ACHN (cell line): ENCODE measurements at places on chromosomes 7 and 10.
A peak's percentile ranks its signal among the peaks of the same experiment; 100 is the strongest.

DNA sequence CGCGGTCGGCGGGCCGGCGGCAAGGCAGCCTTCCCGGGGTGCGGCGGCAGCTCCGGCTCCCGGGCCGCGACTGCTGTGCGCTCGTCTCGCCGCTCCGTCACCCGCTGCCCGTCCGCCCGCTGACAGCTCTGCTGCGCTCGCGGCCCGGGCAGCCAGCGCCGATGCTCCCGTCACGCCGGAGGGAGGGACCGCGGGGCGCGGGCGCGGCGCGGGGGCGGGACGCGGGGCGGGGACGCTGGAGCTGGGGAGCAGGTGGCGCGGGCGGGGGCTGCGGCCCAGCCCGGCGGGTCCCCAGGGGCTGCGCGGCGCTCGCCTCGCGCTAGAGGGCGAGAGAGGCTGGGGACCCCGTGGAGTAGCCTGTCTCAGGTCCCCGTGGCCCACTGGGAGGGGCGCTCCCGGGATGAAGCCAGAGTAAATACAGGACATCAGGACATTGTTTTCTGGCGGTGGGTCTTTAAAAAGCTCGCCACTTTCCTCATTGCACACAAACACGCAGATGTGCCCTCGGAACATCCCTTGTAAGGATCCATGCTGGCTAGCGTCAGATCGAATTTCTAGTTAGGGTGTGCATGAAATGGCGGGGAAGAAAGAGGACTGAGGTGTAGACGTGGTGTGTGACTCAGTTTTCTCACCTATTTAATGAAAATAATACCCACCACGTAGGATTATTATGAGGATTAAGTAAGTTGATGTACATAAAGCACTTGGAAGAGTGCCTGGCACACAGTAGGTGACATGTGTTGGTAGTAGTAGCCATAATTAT lies at the start of gene ELAPOR2:
Gene ELAPOR2 (minus strand): TSS at position 130 of the 763 bp plus-strand sequence. CDS start 141 bp downstream, outside the sequence.
- DNase-seq = peak; percentile 86

DNA sequence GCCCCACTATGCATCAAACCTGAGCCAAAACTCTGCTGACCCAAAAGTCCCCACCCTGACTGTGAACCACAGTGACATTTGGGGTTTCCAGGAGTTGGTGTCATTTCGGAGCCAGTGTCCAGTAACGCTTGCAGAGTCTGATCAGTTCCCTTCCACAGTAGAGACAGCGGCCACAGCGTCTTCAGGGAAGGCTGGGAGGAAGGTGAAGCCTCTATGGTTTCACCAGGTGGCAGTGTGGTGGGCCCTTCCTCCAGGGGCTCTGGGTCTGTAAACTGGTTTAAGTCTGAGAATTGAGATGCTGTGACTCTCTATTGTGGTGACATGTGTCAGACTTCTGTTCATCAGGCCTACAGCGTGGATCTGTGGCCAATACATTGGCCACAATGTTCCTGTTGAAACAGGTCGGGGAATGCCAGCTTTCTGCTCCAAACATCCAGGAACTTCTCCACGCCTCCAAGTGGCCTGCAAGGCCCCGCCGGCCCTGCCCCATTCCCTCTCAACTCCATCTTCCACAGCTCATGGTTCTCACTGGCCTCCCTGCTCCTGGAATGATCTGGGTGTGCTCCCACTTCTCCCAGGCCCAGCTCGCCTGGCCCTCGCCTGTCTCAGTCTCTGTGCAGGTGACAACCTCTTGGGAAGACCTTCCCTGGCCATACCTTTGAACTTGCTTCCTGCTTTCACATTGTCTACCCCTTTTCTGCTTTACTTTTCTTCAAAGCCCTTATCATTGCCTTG lies 124.5 kb upstream of the FAM20C start:
- DNase-seq = no peak

GRCh38 chr10:11551916-11552602 lies 59.4 kb downstream of the USP6NL start:
- DNase-seq = peak; percentile 76

GRCh38 chr7:12323415-12323814 lies 80.2 kb downstream of the VWDE start:
- DNase-seq = no peak

DNA sequence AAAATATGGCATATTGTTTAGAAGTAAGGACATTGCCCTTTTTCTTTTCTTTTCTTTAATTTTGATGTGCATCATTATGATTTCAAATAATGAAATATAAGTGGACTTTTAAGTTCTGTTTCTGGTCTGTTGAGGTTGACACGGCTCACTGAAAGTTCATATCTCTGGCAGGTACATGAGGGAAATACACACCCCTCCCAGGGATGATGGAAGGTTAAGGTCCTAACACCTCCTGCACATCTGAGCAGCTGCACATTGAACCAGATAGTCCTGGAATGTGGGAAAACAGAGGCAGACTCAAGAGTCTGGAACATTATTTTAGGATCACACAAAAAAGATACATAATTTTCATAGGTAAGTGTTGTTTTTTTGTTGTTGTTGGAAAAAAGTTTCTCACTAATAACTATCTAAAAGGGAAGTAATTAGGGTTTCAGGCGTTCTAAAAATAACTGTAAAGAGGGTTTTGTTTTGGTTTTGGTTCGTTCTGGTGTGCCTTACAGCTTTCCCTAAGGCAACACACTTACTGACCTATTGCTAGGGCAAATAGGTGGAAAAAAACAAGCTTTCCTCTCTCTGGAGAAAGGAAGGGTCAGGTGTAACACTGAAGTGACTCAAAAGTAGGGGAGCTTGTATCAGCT lies 201.2 kb upstream of the PRKCQ start:
- DNase-seq = no peak

DNA sequence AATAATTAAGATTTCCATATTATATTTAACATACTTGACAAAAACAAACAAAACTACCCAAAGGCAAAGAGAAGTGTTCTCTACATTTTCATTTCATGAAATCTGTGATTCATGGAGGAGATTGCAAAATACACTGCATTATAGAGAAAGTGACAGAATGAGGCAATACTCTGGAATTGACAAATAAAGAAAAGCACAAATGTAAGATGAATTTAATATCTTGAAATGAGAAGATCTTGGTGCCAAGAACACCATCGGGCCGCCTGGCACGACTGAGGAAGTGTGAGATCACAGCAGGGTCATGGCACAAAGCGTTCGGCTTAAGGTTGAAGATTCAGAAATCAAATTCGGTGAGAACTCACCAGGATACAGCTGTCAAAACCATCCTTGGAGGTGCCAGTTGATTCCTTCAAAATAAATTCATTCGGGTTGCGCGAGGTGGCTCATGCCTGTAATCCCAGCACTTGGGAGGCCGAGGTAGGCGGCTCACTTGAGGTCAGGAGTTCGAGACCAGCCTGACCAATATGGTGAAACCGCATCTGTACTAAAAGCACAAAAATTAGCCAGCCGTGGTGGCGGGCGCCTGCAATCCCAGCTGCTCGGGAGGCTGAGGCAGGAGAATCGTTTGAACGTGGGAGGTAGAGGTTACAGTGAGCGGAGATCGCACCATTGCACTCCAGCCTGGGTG lies 174.0 kb upstream of the PFKP start:
- DNase-seq = no peak

GRCh38 chr10:75236178-75236825 lies 545 bp upstream of the COMTD1 start:
- no peak for DNase-seq

DNA sequence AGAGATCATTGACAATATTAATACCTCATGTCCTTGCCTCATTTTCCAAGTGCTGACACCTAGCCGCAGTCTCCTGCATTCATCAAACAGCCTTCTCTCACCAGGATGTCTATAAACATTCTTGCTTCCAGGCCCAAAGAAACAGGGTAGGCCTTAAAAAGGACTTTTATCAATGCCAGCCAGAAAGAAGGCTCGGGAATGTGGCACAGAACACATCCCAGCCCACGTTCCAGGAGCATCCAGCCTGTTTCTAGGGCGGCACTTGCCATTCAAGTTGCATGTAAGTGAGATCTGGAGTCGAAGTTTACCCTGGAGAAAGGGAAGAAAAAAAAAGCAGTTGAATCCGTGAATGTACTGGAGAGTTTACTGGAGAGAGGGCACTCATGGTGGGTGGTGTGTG lies 1083.1 kb downstream of the KCNMA1 start:
- DNase-seq = no peak

- peak; percentile 84 for DNase-seq
These were observed 2.3 kb downstream of the HKDC1 start for GRCh38 chr10:69222157-69223027.

DNA sequence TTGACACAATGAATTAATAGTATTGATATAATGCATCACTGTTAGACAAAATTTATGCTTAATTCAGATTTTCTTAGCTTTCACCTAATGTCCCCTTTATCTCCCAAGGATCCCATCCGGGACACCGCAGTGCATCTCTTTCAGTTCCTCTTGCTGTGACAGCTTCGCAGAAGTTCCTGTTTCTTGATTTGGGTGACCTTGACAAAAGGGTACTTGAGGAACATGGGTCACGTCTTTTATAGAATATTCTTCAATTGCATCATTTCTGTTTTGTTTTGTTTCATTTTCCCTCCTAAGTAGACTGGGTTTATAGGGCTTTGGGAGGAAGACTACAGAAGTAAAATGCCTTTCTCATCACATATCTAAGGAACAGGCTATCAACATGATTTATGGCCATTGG lies 453.2 kb downstream of the DPP6 start:
- no peak for DNase-seq

DNA sequence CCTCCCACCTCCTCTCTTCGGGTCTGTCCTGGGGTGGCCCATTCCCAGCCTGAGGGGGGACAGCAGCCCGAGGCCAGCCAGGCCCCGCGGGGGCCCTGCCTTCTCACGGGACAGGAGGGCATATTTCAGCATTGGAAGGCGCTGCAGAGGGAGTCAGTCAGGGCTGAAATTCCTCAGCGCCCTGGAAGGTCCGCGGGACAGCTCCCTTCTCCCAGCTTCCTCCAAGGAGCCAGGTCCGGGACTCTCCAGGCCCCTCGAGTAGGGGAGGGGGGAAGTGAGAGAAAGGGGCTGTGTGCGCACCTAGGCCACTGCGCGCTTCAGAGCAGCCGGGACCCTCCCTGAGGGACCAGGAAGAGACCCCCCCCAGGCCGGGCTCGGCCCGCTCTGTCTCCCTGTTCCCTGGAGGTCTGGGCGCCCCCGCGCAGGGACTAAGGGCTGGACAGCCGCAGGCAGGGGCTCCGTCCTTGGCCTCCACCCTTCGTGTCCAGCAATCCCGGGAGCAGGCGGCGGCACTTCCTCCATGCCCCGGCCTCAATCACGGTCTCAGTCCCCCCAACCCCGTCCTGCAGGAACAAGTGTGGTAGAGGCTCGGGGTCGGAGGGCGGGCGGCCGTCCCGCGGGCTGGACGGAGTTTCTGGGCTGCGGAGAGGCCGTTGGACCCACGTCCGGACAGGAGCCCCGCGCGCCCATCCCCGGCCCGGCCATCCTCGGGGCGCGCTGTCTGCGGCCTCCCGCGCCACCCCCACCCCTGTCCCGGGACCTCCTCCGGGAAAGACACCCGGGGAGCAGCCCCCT lies 6.0 kb upstream of the ELFN1 start:
- DNase-seq = no peak

- no peak for DNase-seq
These were observed 103.3 kb upstream of the ARMC3 start for GRCh38 chr10:22824520-22824919.
